ENCODE measurements at places on chromosomes 7 and 10.

- DNase-seq = no peak
These were observed 68.4 kb downstream of the PPP1R3C start for GRCh38 chr10:91564508-91564907.

- DNase-seq = no peak
These were observed 75.6 kb downstream of the KAT6B start for GRCh38 chr10:74901867-74902450.

DNA sequence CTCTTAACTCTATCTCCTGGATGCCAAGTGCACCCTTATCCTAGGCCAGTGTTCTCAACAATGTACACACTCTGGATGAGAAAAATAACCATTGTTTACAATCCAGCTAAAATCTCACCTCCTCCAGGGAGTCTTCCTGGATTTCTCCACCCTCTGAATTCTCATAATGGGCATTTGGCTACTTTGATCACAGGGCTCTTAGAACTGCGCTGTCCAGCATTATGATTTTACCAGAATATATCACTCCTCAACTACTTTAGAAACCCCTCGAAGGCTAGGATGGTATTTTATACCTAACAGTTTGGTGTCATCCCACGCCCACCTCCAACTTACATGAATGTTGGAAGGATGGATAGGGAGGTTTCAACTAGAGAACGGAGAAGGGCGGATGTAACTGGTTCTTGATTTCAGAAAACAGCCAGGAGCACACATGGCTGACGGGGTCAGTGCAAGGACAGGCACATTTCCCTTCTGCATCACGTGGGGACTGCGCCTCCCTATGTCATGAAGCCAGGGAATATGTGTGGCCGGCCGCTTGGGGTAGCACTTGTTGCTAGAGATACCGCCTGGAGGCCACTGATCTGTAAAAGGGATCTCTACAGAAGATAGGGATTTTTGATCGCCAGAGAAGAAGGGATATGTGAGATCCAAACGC lies 1.2 kb upstream of the ATP6V0E2 start:
- no peak for DNase-seq

DNA sequence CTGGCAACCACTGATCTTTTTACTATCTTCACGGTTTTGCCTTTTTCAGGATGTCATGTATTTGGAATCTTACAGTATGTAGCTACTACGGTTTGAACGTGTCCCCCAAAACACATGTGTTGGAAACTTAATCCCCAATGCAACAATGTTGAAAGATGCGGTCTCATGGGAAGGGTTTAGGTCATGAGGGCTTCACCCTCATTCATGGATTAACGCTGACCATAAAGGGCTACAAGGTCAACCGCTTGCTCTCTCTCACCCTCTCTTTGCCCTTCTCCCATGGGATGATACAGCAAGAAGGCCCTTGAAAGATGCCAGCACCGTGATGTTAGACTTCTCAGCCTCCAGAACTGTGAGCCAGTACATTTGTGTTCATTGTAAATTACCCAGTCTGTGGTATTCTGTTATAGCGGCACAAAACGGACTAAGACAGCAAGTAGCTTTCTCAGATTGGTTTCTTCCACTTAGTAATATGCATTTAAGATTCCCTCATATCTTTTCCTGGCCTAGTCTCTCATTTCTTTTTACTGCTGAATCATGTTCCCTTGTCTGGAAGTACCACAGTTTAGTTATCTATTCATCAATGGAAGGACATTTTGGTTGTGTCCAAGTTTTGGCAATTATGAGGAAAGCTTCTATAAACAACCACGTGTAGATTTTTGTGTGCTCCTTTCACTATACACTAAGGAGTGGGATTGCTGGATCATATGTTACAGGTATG lies 3.0 kb upstream of the CRYGN start:
- DNase-seq = no peak

GRCh38 chr7:30276203-30276900 lies 8.0 kb upstream of the ZNRF2 start:
- no peak for DNase-seq

GRCh38 chr7:131328377-131329175 lies 900 bp downstream of the MKLN1 start:
- DNase-seq = no peak

- DNase-seq = no peak
These were observed 53.1 kb upstream of the ZNRF2 start for GRCh38 chr7:30231271-30231670.

- DNase-seq = peak; percentile 3
These were observed 733 bp upstream of the ARL5B start for GRCh38 chr10:18658271-18659124.

- DNase-seq = no peak
These were observed 272.4 kb downstream of the ADARB2 start for GRCh38 chr10:1464881-1465417.

DNA sequence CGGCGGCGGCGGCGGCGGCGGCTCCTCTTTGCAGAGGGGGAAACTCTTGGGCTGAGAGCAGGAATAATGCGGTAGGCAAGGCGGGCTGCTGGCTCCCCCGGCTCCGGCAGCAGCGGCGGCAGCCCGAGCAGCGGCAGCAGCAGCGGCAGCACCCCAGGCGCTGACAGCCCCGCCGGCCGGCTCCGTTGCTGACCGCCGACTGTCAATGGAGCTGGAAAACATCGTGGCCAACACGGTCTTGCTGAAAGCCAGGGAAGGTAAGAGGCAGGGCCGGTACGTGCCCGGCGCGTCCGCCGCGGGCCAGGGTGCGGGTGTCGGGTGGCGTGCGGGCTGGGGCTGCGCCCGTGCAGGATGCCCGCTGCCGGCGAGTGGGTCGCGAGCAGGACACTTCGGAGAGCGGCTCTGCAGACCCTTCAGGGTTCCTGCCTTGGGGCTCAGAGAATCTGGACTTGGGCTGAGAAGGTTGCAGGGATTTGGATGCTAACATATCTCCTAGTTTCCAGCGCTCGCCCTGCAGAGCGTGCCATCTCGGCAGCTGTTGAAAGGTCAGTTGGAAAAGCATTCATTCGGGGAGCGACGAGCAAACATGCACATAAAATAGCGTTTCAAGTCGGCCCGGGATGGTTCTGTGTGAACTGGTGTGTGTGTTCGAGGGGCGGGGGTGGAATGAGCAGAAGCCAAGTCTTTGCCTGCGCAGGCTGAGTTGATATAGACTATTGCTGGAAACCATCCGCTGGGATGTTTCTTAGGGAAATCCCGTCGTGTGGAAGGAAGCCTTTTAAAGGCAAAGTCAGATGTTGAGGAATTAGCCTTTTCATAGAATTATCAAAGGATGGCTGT lies 562 bp downstream of the GRK5 start:
- peak; percentile 23 for DNase-seq

GRCh38 chr10:18203471-18203870 lies 63.2 kb downstream of the CACNB2 start:
- DNase-seq = no peak

- DNase-seq = no peak
These were observed 42.8 kb downstream of the ELAPOR2 start for GRCh38 chr7:87016606-87017005.

DNA sequence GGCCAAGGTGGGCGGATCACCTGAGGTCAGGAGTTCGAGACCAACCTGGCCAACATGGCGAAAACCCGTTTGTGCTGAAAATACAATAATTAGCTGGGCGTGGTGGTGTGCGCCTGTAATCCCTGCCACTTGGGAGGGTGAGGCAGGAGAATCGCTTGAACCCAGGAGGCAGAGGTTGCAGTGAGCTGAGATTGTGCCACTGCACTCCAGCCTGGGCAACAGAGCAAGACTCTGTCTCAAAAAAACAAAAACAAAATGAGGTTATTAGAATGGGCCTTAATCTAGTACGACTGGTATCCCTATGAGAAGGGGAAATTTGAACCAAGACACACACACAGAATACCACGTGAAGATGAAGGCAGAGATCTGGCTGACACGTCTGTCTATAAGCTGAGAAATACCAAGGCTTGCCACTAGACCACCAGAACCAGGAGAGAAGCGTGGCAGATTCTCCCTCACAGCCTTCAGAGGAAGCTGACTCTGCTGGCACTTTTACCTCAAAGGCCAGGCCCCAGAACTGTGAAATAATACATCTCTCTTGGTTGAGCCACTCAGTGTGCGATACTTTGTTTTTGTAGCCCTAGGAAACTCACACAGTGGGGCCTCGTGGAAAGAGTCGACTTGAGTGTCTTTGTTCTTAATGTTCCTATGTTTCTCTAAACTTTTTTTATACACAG lies 59.6 kb downstream of the TMEM209 start:
- DNase-seq = no peak

DNA sequence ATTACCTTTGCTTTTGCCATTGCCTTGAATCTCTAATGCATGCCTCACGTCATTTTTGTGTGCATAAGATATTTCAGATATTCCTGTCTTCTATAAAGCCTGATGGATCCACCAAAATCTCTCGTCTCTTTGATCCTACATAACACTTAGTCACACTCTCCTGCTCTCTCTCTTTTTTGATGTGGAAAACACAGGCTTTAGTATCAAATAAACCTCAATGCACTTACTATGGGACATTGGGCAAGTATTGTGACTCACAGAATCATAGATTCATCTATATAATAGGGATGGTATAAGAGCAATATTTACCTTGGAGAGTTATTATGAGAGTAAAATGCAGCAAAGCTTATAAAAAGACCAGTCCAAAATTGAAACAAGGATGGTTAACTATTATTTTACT lies 39.1 kb downstream of the DKK1 start:
- no peak for DNase-seq

DNA sequence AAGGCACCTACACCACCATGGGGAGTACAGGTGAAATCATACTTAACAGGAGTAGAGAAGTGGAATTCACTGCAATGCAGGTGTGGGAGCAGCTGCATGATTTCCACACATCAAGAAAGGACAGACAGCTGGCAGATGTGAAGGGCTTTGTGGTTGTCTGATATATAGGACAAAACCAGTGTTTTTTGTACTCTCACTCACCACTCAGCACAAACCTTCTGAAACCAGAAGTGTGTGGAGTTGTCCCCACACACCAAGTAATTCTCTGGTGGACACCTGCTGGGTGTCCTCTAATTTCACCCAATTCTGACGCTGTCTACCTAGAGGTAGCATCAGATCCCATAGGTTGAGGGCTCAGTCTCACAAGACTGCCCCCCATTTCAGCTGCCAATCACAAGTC lies 327.7 kb upstream of the KMT2E start:
- DNase-seq = no peak

DNA sequence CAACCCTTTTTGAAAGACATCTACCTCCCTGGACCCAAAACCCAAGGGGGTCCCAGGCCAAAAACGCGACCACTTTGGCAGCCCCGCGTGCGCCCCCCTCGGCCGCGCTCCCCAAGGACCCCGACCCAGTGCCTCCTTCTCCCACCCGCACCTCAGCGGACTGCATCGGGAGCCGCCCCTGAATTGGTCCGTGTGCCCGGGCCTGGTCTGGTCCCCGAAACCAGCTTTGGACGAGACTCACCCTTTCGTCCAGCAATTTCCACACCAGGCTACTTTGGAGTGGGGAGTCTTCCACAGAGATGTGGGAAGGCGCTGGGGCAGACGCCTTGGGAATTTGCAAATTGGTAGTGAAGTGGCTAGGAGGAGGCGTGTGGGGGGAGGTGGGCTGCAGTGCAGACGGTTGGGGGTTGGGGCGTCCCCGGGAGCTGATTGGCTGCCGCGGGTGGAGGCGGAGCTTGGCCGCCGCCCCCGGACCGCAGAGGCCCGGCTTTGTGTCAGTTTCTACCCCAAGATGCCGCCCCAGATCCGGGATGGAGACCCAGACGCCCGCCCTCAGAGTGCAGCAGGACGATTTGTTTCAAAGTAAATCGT lies 16.9 kb downstream of the TCAF1 start:
- peak; percentile 22 for DNase-seq

- no peak for DNase-seq
These were observed 44.1 kb downstream of the HGF start for GRCh38 chr7:81725812-81726127.

DNA sequence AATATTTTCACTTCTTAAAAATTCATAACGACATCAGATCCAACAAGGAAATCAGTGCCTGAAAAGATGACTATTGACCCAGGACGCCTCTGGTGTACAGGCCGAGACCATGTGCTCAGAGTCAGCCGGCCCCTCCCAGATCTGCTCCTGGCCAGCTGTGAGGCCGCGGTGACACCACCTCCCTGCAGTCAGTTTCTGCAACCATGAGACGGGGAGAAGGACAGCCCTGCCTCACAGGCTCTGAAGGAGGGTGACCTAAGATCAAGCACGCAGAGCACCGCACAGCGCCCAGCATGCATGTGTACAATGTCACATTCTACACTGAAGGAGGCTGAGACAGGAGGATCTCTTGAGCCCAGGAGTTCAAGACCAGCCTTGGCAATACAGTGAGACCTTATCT lies 2.6 kb upstream of the GPER1 start:
- DNase-seq = no peak

DNA sequence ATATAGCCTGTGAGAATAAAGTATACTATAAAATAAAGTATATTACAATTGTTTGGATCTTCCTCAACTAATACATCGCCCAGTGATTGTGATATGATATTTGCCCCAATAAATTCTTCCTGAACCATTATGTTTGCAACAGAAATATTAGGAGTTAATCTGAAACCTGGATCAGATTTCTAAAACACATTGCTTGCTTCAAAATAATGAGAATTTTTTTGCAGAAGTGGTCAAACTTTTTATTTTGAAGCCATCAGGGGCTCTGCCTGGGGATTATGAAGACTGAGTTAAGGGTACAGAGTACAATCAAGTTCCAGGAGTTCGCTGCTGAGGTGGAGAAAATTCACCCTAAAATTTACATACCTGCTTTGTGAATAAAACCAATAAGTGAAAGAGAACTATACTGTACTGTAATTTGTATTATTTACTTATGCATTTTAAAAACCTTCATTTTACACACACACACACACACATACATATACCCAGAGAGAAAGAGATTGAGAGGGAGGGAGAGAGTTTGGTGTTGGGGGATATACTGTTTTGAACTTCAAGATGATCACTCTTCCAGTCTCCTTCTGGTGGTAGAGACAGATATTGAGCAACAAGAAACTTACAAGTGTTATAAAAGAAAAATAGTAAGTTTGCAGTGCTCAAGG lies 91.9 kb downstream of the CPED1 start:
- DNase-seq = no peak

DNA sequence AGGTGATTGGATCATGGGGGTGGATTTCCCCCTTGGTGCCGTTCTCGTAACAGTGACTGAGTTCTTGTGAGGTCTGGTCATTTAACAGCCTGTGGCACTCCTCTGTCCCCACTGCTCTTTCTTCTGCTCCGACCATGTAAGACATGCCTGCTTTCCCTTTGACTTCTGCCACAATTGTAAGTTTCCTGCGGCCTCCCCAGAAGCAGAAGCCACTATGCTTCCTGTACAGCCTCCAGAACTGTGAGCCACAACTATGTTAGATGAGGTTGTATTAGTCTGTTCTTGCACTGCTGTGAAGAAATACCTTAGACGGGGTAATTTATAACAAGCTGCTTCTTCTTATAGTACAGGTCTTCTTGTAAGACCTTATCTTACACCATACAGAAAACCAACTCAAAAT lies 241.7 kb upstream of the KLF14 start:
- no peak for DNase-seq

DNA sequence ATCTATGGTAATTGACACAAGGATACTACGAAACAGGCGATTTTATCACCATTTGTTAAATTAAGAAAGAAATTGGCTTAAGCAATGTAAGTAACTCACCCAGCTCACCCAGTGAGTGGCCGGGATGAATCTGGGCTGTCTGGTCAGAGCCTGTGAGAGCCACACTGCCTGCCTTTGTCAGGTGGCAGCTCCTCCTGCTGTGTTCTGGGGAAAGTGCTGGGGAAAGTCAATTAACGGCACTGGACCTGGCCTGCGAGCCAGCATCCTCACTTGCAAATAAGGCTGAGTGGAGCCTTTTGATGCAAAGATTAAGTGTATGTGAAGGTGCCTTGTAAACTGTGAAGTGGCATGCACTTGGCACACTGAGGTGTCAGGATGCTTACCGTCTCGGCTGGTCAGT lies 13.4 kb upstream of the CXCL12 start:
- no peak for DNase-seq

GRCh38 chr10:131070856-131071255 lies 240.7 kb downstream of the TCERG1L start:
- DNase-seq = no peak
